ENCODE measurements at places on chromosomes 5 and 9. TPM values are rescaled to one million over a fixed set of nuclear protein-coding genes. Genes with fewer than 3 reads are reported as not detected.

The HTR4 gene
- total RNA-seq, result not detected

The AQP3 gene
- total RNA-seq, result 2.7 TPM

The SLC34A1 gene
- total RNA-seq, result 0.61 TPM

The IFNB1 gene
- total RNA-seq, result not detected

The HMCN2 gene
- 0.23 TPM for total RNA-seq

The CCNO gene
- 9.3 TPM for total RNA-seq

The TEX48 gene
- total RNA-seq, result not detected

The TNFAIP8 gene
- total RNA-seq, result 7.1 TPM

The TLR4 gene
- total RNA-seq, result 24.3 TPM

The F2RL1 gene
- 6.3 TPM for total RNA-seq

The TRPM3 gene
- 1.6 TPM for total RNA-seq

The TAF11L10 gene
- not detected for total RNA-seq

The QRFP gene
- not detected for total RNA-seq

The SLC34A3 gene
- not detected for total RNA-seq

The PROB1 gene
- 0.79 TPM for total RNA-seq

The ACTBL2 gene
- 0.56 TPM for total RNA-seq

The FBN2 gene
- total RNA-seq, result 0.16 TPM

The PCDHA5 gene
- 3.0 TPM for total RNA-seq

The IFNA2 gene
- not detected for total RNA-seq

The ORM2 gene
- not detected for total RNA-seq

The MEIKIN gene
- not detected for total RNA-seq

The FST gene
- total RNA-seq, result 194 TPM

The C6 gene
- total RNA-seq, result not detected

The MRRF gene
- total RNA-seq, result 38.7 TPM

The FAM200C gene
- 3.5 TPM for total RNA-seq

The INSYN2B gene
- 1.2 TPM for total RNA-seq

The IL4 gene
- total RNA-seq, result not detected

The NRARP gene
- total RNA-seq, result not detected

The SPATA31C1 gene
- not detected for total RNA-seq

The WDR31 gene
- total RNA-seq, result 1.2 TPM

The ENTR1 gene
- 128 TPM for total RNA-seq

The SLC4A9 gene
- not detected for total RNA-seq

The AIF1L gene
- 30.1 TPM for total RNA-seq

The PBX3 gene
- 43.5 TPM for total RNA-seq

The KCTD16 gene
- not detected for total RNA-seq

The PCDHB4 gene
- total RNA-seq, result 1.7 TPM

The FBP2 gene
- not detected for total RNA-seq

The MAMDC2 gene
- total RNA-seq, result 0.05 TPM

The LRRTM2 gene
- total RNA-seq, result 0.03 TPM

The EIF4E1B gene
- total RNA-seq, result not detected

The MYO10 gene
- total RNA-seq, result 15.8 TPM

The NR2F1 gene
- total RNA-seq, result 9.3 TPM

The ELL2 gene
- 26.1 TPM for total RNA-seq

Measured in A375 (cell line).